ENCODE measurements at places on chromosomes 12 and 14.

GRCh38 chr12:109510196-109510595 lies 32.8 kb downstream of the UBE3B start:
- no peak overlapping the region for H3K27ac ChIP-seq
- no peaks in the 10 kb centered on the region for H3K27me3 ChIP-seq
- no peak for DNase-seq
- no peak overlapping the region for H3K4me3 ChIP-seq
- peaks cover 71% of the 10 kb centered on the region for H3K36me3 ChIP-seq
- peaks cover 3% of the 10 kb centered on the region for H3K4me1 ChIP-seq

GRCh38 chr12:106194351-106194750 lies 53.5 kb downstream of the CKAP4 start:
- DNase-seq, result no peak
- no peaks in the 10 kb centered on the region for H3K36me3 ChIP-seq
- H3K27me3 ChIP-seq, result no peaks in the 10 kb centered on the region

DNA sequence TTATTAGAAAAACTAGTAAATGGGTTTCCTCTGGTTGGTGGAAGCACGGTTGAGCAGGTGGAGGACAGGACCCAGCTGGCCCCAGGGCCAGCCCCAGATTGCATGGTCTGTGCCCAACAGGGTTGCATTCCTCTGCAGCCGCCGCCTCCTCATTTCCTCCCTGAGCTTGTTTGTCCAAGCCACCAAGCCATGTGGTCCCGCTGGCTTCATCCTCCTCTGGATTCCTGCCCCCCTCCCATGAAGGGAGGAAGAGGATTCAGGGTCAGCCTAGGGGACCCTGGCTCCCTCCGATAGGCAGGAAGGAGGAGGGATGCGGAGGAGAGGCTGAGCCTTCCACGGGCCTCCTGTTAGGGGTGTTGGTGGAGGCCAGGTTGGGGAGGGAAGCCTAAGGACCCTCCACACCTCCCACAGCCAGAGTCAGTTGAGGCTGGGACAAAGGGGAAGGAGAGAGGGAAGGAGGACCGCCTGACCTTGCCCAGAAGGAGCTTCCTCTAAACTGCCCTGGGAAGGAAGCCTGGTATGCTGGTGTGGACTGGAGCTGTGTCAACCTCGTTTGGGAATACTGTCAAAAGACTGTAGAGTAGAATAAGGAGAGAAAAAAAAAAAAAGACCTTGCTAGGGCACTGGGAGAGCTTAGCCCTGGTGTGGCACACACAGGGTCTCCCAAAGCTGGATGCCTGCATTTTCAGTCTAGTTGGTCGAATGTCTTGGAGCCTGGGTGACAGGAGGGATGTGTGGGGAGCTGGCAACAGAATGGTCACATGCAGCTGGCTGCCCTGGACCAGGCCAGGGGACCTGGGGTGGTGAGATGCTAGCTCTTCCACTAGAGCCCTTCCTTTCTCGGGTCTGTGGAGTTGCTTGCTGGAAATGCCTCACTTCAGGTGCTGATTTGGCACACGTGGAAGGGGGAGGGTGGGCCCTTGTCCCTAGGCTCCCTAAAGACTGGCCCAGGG lies 42.4 kb downstream of the PLEKHG3 start:
- DNase-seq, result no peak
- no peaks in the 10 kb centered on the region for H3K27me3 ChIP-seq
- H3K27ac ChIP-seq, result no peak overlapping the region
- no peaks in the 10 kb centered on the region for H3K4me1 ChIP-seq

- no peak for DNase-seq
- H3K27ac ChIP-seq, result no peak overlapping the region
- no peak overlapping the region for H3K4me3 ChIP-seq
- H3K4me1 ChIP-seq, result peaks cover 28% of the 10 kb centered on the region
- no peaks in the 10 kb centered on the region for H3K36me3 ChIP-seq
Observed at GRCh38 chr14:52834440-52834842, 43.0 kb upstream of the GNPNAT1 start.

DNA sequence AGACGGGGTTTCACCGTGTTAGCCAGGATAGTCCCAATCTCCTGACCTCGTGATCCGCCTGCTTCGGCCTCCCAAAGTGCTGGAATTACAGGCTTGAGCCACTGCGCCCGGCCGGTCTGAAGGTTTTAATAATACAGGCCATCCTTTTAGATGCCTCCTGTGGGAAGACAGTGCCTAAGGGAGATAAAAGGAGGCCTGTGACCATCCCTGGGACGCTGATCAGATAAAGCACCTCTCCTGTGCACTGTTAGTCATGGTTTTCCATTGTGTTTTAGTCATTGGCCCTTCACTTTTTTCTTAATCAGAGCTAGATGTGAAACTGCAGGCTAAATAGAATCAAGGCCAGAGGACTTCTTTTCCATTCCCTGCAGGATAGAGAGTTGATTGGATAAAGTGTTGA lies 7.6 kb upstream of the ACADS start:
- no peaks in the 10 kb centered on the region for H3K27me3 ChIP-seq
- H3K4me3 ChIP-seq, result no peak overlapping the region
- H3K36me3 ChIP-seq, result peaks cover 83% of the 10 kb centered on the region
- no peak overlapping the region for H3K27ac ChIP-seq

- DNase-seq, result no peak
- H3K4me3 ChIP-seq, result peak overlapping the region; percentile 85
- H3K36me3 ChIP-seq, result no peaks in the 10 kb centered on the region
- H3K27ac ChIP-seq, result no peak overlapping the region
- no peaks in the 10 kb centered on the region for H3K4me1 ChIP-seq
Observed at GRCh38 chr14:29925736-29926135, 1.9 kb downstream of the PRKD1 start.

DNA sequence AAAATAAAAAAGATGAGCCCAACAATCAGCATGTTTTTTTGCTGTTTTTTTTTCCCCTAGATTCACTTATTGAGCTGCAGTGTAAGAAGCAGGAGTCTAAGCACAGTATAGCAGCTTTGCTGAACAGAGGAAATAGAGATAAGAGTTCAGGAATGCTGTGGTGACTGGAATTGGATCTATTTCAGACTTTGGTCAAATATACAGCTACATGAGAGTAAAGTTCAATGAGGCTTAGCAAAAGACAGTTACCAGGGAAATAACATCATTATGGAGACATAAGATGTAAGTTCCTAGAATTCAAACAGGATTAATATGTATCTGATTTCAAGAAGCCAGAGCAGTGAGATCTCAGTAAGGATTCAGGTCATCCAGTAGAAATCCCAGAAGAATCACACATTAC lies 613.0 kb downstream of the RPS29 start:
- no peak overlapping the region for H3K27ac ChIP-seq
- no peaks in the 10 kb centered on the region for H3K27me3 ChIP-seq
- DNase-seq, result no peak
- H3K36me3 ChIP-seq, result no peaks in the 10 kb centered on the region
- no peak overlapping the region for H3K4me3 ChIP-seq

GRCh38 chr12:11446372-11446771 lies 51.0 kb upstream of the PRB2 start:
- H3K27me3 ChIP-seq, result no peaks in the 10 kb centered on the region
- H3K36me3 ChIP-seq, result no peaks in the 10 kb centered on the region
- no peak for DNase-seq
- H3K27ac ChIP-seq, result no peak overlapping the region
- no peaks in the 10 kb centered on the region for H3K4me1 ChIP-seq
- no peak overlapping the region for H3K4me3 ChIP-seq

- H3K4me3 ChIP-seq, result no peak overlapping the region
- H3K36me3 ChIP-seq, result no peaks in the 10 kb centered on the region
- H3K27ac ChIP-seq, result no peak overlapping the region
- no peaks in the 10 kb centered on the region for H3K27me3 ChIP-seq
- peaks cover 2% of the 10 kb centered on the region for H3K4me1 ChIP-seq
Observed at GRCh38 chr12:77218278-77218677, 152.9 kb upstream of the E2F7 start.

DNA sequence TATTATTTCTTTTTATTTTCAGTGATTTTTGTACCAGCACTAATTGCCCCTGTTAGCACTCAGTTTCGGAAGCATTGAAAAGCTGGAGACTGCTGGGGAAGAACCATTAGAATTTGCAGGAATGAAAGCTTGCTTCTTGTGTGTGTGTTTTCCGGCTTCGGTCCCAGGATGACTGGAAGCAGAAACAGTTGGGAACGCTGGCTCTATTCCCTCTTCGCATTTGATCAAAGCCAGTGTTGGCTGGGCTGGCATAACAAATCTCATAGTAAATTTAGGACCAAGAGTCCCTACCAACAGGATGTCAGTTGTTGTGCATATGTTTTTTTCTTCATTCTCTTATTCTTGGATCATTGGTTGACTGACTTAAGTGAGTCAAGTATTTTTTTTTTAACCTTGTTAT lies 53.6 kb upstream of the TRAF3 start:
- H3K4me3 ChIP-seq, result no peak overlapping the region
- peaks cover 13% of the 10 kb centered on the region for H3K4me1 ChIP-seq
- DNase-seq, result no peak
- no peaks in the 10 kb centered on the region for H3K27me3 ChIP-seq

- H3K36me3 ChIP-seq, result no peaks in the 10 kb centered on the region
- peaks cover 7% of the 10 kb centered on the region for H3K27me3 ChIP-seq
- peaks cover 18% of the 10 kb centered on the region for H3K4me1 ChIP-seq
- H3K27ac ChIP-seq, result no peak overlapping the region
- DNase-seq, result peak; percentile 80
Observed at GRCh38 chr12:5073853-5074252, 30.2 kb downstream of the KCNA5 start.

DNA sequence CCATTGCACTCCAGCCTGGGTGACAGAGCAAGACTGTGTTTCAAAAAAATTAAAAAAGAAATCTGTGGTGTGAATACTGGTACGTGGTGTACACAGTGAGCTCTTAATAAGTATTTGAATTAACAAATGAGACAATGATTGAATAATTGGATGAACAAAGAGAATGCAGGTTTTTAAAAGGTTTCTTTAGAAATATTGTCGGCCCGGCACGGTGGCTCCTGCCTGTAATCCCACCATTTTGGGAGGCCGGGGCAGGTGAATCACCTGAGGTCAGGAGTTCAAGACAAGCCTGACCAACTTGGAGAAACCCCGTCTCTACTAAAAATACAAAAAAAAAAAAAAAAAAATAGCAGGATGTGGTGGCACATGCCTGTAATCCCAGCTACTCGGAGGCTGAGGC lies 6.6 kb downstream of the HIF1A start:
- no peak overlapping the region for H3K27ac ChIP-seq
- H3K4me3 ChIP-seq, result no peak overlapping the region
- H3K4me1 ChIP-seq, result peaks cover 3% of the 10 kb centered on the region
- H3K27me3 ChIP-seq, result no peaks in the 10 kb centered on the region
- no peak for DNase-seq

DNA sequence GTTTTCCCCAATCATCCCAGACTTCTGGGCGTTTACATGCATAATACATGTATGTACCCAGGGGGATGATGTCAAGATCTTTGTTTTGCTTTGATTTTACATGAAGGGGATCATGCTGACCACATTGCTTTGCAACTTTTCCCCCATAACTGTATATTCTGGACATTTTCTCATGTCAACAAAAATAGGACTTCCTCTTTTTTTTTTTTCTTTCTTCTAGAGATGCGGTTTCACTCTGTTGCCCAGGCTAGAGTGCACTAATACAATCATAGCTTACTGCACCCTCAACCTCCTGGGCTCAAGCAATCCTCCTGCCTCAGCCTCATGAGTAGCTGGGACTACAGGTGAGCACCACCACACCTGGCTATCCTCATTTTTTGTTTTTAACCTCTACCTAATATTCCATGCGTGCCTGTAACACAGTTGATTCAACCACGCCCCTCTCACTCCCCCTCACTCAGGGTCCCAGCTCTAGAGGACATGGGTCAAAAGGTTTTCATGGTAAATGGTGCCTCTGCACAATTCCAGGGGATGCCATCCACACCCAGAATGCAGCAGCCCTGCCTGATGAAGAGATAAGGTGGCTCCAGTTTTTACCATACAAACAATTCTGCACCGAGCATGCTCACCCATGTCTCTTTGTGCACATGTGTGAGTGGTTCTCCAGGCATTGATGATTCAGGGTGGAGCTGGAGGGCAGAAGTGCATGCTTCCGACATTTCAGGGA lies 32.0 kb upstream of the CIPC start:
- H3K36me3 ChIP-seq, result no peaks in the 10 kb centered on the region
- no peak overlapping the region for H3K27ac ChIP-seq
- H3K27me3 ChIP-seq, result no peaks in the 10 kb centered on the region
- no peak for DNase-seq
- no peaks in the 10 kb centered on the region for H3K4me1 ChIP-seq

- peak; percentile 36 for DNase-seq
- peaks cover 14% of the 10 kb centered on the region for H3K36me3 ChIP-seq
- H3K27me3 ChIP-seq, result no peaks in the 10 kb centered on the region
Observed at GRCh38 chr12:12046401-12046800, 24.3 kb upstream of the BCL2L14 start.

- DNase-seq, result no peak
- no peaks in the 10 kb centered on the region for H3K27me3 ChIP-seq
- no peaks in the 10 kb centered on the region for H3K4me1 ChIP-seq
- H3K36me3 ChIP-seq, result no peaks in the 10 kb centered on the region
- no peak overlapping the region for H3K4me3 ChIP-seq
Observed at GRCh38 chr12:42141981-42142606, 2.6 kb downstream of the GXYLT1 start.

DNA sequence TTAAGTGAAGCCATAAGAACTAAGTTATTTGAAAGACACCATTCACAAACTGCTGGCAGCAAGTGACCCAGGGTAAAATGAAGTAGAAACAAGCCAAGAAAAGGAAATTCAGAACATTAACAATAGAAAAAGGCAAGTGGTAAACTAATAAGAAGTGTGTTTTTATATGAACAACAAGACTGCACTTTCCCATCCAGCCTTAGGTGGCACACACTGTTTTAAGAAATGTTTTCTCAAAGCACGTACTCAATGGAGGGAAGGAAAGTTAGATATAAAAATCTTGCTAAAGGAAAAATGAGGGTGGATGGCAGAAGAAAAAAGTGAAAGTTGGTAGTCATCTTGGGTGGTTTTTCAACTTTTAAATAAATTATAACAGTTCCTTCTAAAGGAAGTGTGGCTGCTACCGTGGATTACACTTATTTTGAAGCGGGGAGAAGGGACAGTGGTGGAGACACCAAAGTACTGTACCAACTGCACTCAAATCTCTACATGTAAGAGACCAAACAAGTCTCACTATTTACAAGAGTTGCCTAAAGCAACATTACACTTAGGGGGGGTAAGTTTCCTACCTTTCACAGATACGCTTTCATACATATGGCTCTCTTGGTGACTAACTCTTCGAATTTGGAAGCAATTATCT lies 58.8 kb downstream of the SEL1L start:
- H3K27ac ChIP-seq, result no peak overlapping the region
- peaks cover 77% of the 10 kb centered on the region for H3K36me3 ChIP-seq
- H3K27me3 ChIP-seq, result no peaks in the 10 kb centered on the region
- H3K4me1 ChIP-seq, result no peaks in the 10 kb centered on the region

DNA sequence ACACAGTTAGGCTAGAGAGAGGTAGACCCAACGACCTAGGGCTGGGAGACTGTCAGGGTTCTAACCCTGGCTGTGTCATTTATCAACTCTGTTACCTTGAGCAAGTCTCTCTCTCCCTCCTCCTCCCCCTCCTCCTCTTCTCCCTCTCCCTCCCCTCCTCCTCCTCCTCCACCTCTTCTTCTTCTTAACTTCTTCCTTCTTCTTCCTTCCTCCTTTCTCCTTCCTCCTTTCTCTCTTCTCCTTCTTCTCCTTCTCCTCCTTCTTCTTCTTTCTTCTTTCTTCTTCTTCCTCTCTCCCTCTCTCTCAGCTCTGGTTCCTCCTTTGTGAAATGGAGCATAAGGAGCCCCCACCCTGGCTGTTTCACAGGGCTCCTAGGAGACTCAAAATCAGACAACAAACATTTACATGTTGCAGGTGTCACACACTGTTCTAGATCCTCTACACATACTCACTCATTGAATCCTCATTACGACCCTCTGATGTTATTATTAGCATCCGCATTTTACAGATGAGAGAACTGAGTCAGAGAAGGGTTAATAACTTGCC lies 2.2 kb upstream of the KCNH3 start:
- no peaks in the 10 kb centered on the region for H3K4me1 ChIP-seq
- peaks cover 67% of the 10 kb centered on the region for H3K27me3 ChIP-seq
- no peak overlapping the region for H3K4me3 ChIP-seq
- no peak overlapping the region for H3K27ac ChIP-seq
- DNase-seq, result peak; percentile 14

Measured in endodermal cell (in vitro differentiated cells).